ENCODE measurements at places on chromosomes 16 and 17.

DNA sequence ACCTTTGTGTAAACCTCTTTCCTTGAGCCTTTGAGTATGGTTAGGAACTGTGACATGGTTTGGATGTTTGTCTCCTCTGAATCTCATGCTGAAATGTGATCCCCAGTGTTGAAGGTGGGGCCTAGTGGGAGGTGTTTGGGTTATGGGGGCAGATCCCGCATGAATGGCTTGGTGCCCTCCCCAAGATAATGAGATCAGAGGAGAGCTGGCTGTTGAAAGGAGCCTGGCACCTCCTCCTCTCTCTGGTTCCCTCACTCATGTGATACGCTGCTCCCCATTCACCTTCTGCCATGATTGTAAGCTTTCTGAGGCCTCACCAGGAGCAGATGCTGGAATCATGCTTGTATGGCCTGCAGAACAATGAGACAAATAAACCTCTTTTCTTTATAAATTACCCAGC lies 1110.2 kb downstream of the CDH11 start:
- DNase-seq = no peak

DNA sequence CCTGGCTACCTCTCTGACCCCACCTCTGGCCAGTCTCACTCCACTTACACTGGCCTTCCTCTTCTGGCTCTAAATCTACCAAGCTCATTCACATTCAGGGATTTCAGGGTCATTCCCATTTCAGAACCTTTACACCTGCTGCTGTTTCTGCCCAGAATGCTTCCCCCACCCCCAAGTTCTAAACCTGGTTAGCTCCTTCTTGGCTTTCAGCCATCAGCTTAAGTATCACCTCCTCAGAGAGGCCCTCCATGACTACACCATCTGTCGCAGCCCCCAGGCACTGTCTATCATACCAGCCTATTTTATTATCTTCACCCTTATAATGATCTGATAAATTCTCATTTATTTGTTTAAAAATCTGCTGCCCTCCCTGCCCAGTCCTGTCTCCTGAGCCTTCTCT lies 23.3 kb upstream of the NGFR start:
- no peak for DNase-seq

DNA sequence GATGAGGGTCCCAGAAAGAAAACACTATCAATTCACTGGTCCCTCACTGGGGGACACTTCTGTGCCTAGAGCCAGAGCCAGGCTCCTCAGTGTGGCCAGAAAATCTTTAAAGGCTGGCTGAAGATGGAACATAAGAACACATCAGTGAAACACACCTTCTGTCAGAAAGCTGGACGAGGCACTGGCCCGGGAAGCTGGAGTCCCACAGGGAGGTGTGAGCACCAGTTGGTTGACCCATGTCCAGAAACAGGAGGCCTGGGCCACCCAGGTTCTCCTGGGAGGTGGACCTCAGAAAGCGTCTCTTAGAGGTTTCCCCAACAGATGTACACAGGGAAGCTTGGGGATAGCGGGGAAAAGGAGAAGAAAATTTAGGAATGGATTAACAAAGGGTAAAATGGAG lies 56.2 kb upstream of the ALDH3A2 start:
- no peak for DNase-seq

DNA sequence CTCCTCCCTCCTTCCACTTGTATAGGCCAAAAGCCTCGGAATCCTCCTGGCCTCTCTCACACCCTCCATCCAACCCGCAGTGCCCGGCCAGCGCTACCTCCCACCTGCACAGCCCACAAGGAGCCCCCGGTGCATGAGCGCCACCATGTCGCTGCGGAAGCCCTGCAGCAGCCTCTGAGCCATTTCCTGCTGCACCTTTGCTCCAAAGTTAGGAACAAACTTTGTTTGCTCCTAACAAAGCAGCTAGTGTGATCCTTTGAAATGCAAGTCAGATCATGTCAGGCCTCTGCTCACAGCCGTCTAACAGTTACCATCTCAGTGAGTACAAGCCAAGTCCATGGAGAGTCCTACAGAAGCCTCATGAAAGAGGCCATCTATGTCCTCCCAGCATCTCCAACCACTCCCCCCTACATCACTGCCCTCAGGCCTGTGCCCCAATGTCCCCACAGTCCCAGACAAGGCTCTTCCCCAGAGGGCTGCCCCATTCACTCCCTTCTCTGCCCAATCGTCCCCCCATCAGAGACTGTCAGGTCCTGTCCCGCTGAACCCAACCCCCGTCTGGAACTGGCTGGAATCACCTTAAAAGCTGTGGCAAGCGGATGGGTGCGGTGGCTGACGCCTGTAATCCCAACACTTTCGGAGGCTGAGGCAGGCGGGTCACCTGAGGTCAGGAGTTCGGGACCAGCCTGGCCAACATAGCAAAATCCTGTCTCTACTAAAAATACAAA lies 7.5 kb downstream of the DCAKD start:
- DNase-seq = peak; percentile 36

- peak; percentile 62 for DNase-seq
Observed at GRCh38 chr17:37299257-37299980, 76.4 kb upstream of the C17orf78 start.

DNA sequence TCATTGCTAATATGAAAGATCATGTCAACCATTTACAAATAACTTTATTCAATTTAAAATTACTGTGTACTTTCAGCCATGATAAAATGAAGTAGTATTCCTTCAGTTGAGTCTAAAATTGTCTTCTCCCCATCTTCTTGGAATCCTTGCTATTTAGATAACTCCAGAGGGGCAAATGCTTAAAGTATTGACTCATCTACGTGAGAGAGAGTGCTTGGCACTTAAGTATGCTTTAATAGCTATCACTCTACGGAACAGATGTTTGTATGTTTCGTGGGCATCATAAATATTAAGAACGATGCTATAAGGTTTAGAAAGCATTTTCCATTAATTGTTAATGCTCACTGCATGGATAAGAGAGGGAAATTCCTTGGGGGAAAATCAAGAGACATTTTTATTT lies 69.3 kb upstream of the MED13 start:
- no peak for DNase-seq

DNA sequence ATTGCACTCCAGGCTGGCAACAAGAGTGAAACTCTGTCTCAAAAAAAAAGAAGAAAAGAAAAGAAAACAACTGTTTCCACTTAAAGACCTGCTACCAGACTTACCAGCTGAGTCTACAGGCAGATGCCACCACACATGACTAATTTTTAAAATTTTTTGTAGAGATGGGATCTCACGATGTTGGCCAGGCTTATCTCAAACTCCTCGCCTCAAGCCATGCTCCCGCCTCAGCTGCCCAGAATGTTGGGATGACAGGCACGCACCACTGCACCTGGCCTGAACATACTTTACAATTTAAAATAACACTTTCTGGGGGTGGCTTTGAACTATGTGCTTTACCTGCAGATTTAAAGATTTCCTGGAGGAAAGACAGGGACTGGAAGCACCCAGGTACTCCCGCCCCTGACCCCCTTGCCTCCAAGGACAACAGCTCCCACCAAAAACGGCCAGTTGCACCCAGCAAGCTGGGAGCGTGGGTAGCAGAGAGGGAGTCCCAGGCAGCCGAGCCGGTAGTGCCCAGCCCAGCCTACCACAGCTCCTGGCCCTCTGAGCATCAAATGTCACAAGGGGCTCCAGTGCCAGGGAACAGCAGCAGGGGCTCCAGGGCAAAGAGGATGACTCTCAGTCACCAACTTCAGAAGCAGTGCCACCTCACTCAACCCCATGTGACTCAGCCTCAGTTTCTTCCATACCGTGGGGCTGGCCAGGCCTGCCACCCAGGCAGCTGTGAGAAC lies 262.9 kb downstream of the PARN start:
- no peak for DNase-seq

Data from D341Med (cell line).